Sigmoid colon (tissue), 7 donors: ENCODE measurements at places on chromosomes 3 and 15. TPM values are rescaled to one million over a fixed set of nuclear protein-coding genes. Genes with fewer than 3 reads are reported as not detected.

Gene CCR5
- 2.0 TPM for total RNA-seq

Gene CMTM8
- total RNA-seq: 4.4 TPM

Gene ZPLD1
- 0.27 TPM for total RNA-seq

Gene HRH1
- total RNA-seq: 57.3 TPM

Gene USP50
- not detected for total RNA-seq

Gene COLQ
- total RNA-seq: 2.1 TPM

Gene GLDN
- 1.5 TPM for total RNA-seq

Gene TRAT1
- total RNA-seq: 0.33 TPM

Gene TMEM207
- not detected for total RNA-seq

Gene SOX14
- total RNA-seq: not detected

Gene NR1I2
- 1.1 TPM for total RNA-seq

Gene DVL3
- 38.5 TPM for total RNA-seq

Gene PSTPIP1
- 4.6 TPM for total RNA-seq

Gene ZNF280D
- total RNA-seq: 71.6 TPM

Gene CCDC39
- 0.16 TPM for total RNA-seq

Gene GCNT3
- not detected for total RNA-seq

Gene PPARG
- total RNA-seq: 11.5 TPM

Gene PP2D1
- total RNA-seq: not detected

Gene CISH
- 17.0 TPM for total RNA-seq

Gene GATA2
- total RNA-seq: 2.1 TPM

Gene ROBO2
- total RNA-seq: 0.33 TPM

Gene RTP1
- not detected for total RNA-seq

Gene RASA2
- 20.5 TPM for total RNA-seq

Gene SLC2A2
- total RNA-seq: not detected

Gene WWTR1
- 316 TPM for total RNA-seq

Gene HESX1
- total RNA-seq: not detected

Gene TBL1XR1
- total RNA-seq: 111 TPM

Gene CNTN4
- 8.7 TPM for total RNA-seq
